CD4-positive, alpha-beta T cell treated with Interleukin-1 beta for 1 hour (primary cell): ENCODE measurements at places on chromosomes 3 and 15.

DNA sequence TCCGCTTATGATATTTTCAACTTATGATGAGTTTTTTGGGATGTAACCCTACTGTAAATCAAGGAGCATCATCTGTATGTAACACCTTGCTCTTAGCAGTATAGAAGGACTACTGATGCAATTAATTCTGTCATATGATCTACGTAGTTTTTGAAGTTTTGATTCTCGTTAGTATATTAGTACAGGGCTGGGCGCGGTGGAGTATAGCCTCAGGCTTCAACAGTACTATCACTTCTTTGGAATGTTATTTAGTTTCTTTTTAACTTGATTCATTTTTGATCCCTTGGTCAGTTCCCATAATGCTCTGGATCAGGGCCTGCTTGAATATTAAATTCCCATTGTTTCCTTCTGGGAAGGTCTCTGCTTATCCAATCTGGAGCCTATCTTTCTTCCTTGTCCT lies 23.9 kb upstream of the AP4E1 start:
- DNase-seq: no peak

DNA sequence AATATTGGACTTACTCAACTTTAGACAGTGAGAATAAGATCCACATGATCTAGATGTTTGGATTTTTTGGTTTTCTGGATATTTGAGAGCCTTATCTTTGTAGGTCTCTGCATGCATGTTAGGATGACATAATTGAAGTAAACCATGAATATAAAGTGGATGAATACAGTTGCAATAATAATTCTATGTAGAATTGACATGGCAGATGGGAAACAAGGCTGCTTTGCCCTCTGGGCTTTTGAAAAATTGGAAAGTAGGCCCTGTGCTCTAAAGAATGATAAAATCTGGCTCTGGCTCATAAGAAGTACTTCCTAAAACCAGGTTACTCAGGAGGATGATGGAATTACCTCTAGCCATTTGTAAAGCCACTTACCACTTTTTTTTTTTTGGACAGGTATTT lies 86.9 kb downstream of the ZNF609 start:
- DNase-seq: no peak

DNA sequence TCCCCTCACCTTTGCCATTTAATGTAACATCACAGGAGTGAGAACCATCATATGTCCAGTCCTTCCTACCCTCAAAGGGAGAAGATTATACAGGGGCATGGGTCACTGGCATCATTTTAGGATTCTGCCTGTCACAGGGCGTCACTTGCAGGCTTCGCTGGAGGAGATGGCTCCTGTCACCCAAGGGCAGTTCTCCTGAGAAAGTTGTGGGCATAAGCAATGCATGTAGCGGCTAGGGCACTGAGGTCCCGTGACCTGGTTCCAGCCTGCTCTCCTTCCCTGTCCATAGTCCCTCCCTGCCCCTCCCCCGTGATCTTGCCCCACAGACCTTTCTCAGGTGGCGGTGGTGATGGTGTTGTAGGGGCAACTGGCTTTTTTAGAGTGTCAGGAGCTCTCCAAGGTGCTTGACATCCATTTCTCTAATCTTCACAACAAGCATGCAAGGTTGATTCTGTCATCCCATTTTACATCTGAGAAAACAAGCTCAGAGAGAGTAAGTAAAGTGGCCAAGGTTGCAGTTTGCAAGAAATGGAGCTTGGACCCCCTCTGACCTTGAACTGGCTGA lies 241.5 kb upstream of the CTDSPL start:
- no peak for DNase-seq

- DNase-seq: no peak
Measured at GRCh38 chr3:11651477-11651876, 7.8 kb upstream of the VGLL4 start.

DNA sequence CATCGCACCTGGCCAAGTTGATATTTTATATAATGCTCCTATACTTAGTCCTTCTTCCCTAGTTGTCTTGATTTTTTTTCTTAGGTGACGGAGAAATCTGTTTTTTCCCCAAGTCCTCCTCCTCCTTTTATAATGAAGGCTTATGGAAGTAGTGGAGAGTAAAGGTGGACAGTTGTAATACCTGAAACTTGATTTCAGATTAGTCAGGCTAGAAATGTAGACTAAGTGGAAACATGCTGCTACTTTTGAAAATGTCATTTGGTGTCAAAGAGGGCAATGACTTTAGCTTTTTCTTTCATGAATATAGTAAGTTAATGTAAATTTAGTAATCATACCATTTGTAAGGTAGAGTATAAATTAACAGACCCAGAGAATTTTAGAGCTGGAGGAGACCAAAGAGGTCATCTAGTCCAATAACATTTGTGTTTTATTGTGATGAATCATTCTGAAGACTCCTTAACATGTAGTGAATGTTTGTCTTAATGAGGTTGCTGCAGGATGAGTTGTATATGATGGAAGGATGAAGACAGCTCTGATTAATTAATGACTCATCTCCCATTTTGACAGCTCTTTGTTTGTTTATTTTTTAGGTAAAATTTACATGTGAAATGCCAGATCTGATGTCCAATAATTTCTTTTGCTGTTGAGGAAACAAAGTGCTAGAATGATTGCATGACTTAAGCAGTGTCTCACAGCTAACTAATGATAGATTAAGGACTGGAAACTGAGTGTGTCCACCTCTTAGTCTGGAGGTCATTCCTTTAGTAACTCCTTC lies 8.7 kb downstream of the CTDSPL2 start:
- no peak for DNase-seq

GRCh38 chr3:197734667-197735318 lies 1.9 kb downstream of the RUBCN start:
- DNase-seq: no peak

DNA sequence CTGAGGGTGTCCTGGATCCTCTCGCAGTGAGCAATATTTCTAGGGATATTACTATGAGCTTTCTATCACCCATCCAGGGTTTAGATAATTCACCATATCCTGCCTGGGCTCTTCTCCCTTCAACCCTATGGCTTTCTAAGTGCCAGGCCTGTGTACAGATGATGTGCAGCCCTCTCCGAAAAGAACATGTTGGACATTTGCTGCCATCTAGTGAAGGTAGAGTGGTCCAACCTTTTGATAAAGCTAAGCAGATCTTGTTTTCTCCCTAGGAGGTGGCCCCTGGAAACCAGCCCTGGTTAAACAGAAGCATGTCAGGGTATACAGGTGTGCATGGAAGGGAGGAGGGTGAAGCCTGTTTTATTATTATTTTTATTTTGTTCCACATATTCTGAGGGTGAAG lies 27.9 kb upstream of the SCN10A start:
- no peak for DNase-seq

DNA sequence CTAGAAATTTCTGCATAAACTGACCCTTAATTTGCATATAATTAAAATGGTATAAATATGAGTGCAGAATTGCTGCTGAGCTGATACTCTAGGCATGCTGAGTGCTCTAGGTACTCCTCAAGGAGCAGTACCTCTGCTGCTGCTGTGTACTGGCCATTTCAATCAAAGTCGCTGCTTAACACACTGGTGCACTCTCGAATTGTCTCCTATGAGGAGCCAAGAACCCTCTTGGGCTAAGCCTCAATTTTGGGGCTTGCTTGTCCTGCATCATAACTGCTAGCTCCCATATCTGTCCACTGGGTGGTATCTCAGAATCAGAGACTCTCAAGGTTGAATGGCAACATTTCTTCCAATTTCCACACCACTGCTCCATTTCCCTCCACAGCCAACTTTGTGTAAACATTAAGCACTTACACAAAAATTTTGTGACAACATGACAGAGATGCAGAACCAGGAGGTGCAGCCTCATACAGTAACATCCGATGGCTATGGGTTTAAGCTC lies 82.5 kb downstream of the XXYLT1 start:
- DNase-seq: no peak

DNA sequence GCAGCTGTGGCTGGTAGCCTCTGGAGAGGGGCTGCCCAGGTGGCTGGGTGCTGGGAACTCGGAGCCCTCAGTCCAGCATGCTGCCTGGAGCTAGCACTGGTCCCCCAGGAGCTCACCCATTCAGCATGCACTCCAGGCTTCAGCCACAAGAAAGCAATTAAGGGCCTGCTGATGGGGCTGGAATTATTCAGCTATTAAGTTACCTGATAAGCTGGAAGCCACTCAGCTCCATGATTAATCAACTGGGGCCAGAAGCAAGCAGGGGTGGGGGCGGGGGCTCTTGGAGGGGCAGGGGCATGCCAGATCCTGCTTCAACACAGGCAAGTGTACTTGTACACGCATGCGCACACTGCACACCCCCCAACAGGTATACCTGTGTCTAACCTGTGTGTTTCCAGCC lies 22.1 kb upstream of the TMEM115 start:
- DNase-seq: no peak

- no peak for DNase-seq
Measured at GRCh38 chr3:187615630-187616029, 54.6 kb downstream of the SST start.

DNA sequence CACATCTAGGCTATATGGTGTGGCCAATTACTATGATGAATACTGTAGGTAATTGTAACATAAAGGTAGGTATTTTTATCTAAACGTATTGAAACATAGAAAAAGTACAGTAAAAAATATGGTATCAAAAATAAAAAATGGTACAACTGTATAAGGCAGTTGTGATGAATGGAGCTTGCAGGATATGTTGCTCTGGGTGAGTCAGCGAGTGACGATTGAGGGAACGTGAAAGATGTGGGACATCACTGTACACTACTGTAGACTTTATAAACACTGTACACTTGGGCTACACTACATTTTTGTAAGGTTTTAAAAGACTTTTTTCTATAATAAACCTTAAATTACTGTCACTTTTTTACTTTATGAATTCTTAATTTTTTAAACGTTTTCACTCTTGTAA lies 10.3 kb downstream of the CTNNB1 start:
- DNase-seq: no peak

DNA sequence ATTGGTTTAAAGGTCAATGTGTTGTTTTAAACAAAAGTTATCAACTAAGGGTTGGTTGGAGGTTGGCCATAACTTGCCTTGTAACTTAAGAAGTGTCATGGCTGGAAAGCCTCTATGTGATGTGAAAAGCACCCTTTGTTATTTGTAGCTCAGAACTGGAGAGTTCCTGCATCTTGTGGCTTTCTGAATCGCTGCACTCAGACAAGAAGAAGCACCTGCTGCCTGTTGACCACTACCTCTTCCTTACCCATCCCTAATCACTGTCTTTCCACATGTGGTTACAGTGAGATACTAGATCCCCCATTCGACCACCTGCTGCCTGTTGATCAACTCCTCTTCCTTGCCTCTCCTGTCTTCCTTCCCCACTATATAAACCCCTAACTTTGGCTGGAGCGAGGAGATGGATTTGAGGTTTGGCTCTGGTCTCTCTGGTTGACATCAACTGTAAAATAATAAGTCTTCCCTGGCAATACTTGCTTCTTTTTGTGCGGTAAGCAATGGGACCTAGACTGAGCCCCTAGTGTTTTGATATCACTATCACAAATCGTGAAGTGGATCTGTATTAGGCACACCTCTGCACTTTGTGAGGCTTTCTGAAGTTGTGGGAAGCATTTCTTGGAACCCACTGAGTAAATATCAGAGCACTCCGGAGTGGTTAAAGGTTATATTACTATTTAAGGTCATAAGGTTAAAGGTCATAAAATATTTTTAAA lies 13.8 kb downstream of the RPL39L start:
- no peak for DNase-seq

DNA sequence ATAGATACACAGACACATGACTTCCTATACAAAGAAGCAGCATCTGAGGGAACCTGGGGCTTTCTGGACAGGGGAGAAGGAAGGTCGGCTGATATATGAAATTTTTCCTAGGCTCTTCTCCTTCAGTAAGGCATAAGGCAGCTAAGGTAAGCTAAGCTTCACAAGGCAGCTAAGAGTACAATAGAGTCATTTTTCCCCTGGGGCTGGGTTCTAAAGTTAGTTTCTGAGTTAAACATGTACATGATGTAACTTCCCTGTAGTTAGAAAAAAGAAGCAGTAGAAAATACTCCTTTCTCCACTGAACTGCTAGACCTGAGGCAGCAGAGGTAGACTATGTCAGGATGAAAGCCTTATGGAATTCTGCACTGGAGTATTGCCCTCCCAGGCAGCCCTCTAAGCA lies 109.6 kb downstream of the PLD1 start:
- DNase-seq: no peak

DNA sequence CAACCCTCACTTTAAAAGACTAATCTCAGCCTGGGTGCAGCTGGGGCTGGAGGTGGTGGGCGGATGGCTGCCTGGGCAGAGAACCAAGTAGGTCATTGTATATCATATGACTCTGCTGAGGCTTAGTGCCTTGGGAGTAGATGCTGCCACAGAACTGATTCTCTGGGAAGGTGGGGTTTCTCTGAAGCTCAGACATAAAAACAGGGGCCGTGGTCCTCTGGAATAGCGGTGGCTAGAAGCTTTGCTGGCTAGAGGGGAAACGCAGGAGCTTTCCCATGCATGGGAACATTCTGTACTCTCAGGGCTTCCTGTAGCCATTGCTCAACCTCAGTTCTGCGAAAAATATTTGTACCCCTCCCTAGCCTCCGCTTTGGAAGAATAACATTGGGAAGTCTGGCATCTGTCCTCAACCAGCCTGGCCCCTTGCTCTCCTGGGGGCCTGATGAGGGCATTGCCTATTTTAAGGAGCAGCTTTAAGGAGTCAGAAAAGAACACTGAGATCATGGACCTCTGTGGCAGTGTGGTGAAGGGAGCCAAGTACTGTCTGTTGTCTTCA lies 14.7 kb downstream of the TIMP4 start:
- DNase-seq: no peak

- no peak for DNase-seq
Measured at GRCh38 chr3:139258276-139258675, 85.5 kb upstream of the MRPS22 start.

GRCh38 chr3:30475038-30475808 lies 131.2 kb upstream of the TGFBR2 start:
- DNase-seq: no peak

- no peak for DNase-seq
Measured at GRCh38 chr3:105997800-105998526, 129.2 kb upstream of the CBLB start.

GRCh38 chr3:5494905-5495519 lies 307.5 kb downstream of the EDEM1 start:
- DNase-seq: no peak

DNA sequence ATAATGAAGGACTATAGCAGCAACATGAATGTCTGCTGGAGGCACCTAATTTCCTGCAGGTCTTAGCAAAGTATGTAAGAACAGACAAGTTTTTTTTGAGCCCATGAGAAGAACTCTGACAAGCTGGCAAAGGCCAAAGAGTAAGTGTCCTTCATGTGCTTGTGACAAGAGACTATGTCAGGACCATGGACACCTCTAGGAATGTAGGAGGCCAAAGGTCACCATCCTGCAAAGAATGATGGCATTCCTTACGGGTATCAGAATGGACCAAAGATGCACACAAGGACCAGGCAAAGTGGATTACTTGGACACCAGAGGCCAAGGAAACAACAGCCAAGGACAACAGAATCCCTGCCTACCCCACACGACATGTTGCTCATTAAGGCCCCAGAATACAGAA lies 858.5 kb upstream of the CFAP20DC start:
- no peak for DNase-seq

DNA sequence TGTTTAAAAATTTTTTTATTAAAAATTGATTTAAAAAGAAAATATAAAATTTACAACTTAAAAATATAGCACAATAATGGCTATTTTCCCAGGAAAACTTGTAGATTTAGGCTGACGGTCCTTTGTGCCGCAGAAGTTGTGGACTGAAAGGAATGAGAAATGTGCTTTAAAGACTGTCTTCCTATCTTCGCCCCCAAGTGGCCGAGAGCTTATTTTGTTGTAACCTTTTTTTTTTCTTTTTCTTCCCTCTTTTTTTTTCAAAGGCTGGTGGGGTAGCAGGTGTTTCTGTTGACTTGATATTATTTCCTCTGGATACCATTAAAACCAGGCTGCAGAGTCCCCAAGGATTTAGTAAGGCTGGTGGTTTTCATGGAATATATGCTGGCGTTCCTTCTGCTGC lies 15.5 kb downstream of the SLC25A26 start:
- no peak for DNase-seq
